ENCODE measurements at places on chromosomes 11 and 22.

DNA sequence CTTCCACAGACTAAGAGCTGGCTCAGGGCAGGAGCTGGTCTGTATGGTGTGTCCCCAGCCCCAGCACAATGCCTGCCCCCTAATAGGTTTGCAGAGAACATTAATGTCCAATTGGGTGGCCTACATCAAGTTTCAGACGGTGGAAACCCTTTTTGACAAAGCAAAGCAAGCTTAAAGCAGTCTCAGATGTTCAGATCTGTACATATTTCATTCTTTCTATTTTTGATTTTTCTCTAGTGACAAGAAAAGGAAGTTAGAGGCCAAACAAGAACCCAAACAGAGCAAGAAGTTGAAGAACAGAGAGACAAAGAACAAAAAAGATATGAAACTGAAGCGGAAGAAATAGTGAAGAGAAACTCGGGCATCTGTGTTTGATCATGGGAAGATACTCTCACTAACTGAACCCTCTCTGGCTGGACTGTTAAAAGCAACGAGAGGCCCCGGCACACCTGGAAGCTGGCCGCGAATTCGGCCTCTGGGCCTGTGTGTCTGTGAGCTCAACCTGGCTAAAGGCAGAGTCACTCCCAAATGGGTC, 40.5 kb downstream of the NAT10 start:
- no peak for DNase-seq

GRCh38 chr11:112844517-112844916, 116.7 kb upstream of the NCAM1 start:
- no peak for DNase-seq

- DNase-seq = no peak
These were observed 81.9 kb downstream of the PPP2R1B start for GRCh38 chr11:111684251-111684650.

DNA sequence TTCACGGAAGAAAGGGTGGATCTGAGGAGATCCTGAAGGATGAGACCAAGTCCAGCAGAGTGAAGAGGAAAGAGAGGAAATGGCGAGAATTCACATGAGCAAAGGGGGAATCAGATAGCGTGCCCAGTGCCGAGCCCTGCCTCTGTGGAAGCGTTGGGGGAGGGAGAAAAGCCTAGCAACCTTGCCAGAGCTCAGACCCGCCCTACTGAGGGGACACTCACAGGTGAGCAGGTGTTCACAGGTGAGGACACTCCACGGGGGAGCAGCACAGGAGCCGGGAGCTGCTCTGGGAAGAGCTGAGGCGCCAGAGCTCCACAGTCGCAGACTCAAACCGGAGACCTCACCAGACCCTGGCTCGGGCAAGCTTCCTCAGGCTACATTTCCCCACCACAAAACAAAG, 56.2 kb downstream of the MICAL3 start:
- no peak for DNase-seq

- no peak for DNase-seq
These were observed 32.8 kb downstream of the ARHGAP20 start for GRCh38 chr11:110679323-110679975.

- no peak for DNase-seq
These were observed 2.6 kb downstream of the EHF start for GRCh38 chr11:34623463-34623862.

GRCh38 chr22:22745225-22746060, 101.0 kb downstream of the GGTLC2 start:
- no peak for DNase-seq

GRCh38 chr11:24471084-24471483, 25.8 kb upstream of the LUZP2 start:
- no peak for DNase-seq

- DNase-seq = no peak
These were observed 621.5 kb upstream of the B3GAT1 start for GRCh38 chr11:135033540-135033939.

DNA sequence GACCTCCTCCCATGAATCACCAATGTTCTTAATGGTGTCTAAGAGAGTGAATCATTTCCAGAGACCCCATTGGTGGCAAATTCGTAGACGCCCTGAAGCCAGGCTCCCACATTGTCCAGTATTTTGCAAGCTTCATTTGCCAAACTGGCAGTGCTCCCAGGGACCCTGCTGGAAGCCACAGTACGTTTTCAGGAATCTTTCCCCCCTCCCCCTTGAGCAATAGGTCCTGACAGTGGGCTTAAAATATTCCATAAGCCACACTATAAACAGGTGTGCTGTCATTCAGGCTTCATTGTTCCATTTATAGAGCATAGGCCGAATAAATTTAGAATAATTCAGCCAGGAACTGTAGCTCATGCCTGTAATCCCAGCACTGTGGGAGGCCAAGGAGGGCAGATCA, 125.3 kb downstream of the MORC2 start:
- DNase-seq = peak; percentile 4

DNA sequence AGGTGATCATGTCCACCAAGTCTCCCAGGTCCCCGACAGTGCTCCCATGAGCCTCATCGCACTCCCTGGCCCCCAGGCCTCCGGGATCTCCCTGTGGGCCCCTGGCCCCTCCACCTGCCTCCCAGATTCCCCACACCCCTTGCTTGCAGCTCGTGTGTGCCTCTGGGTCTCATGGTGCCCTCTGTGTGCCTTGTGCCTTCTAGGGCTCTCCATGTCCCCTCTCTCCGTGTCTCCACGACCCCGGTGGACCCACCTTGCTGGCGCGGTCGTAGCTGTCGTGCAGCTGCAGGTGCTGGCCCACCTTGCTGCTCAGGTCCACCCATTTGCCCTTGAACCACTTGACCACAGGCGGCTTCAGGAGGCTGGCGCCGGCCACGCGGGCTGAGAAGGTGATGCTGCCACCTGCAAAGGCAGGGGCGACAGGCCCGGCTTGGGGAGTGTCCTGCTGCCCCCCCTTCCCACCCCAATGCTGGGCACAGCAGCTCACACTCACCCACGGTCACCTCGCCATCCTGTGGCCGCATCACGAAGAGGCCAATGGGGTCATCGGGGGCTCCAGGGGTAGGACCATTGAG, 2.9 kb downstream of the MYBPC3 start:
- no peak for DNase-seq

- DNase-seq = no peak
These were observed 402.3 kb upstream of the NARS2 start for GRCh38 chr11:78977009-78977408.

DNA sequence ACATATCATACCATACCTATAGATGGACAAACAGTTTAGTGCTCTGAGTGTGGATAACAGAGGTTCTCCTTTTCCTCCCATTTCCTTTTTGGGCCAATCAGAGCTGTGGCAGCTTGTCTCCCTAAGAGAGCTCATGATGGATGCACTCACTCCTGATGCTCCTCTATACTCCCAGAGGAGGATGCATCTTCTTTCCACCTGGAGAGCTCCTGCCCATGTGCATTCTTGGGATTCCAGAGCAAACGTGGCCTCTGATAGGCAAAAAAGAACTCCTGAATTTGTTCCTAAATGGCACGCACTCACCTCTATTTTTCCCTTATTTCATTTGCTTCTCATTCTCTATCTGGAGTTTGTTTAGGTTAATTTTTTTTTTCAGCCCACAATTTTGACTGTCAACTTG, 2.9 kb downstream of the MRGPRX3 start:
- no peak for DNase-seq

DNA sequence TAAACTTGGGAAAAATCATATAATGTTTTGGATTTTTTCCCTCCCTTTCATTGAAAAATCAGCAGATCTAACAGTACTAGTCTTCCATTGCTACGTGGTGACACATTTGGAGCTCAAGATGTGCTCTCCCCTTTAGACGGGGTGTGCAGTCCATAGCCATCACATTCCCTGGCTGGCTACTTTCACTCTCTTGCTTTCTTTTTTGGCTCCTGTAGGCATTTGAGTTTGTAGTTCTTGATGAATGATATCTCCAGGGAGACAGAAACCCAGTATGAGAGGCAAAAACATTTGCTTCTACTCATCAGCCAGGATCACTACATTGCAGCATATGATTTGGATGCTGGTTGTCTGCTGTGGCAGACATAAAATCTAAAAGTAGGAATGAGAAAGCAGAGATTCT, 12.1 kb downstream of the CCDC81 start:
- no peak for DNase-seq

GRCh38 chr11:35082321-35083180, 56.4 kb upstream of the CD44 start:
- peak; percentile 94 for DNase-seq

Data from lower leg skin (tissue), 4 donors.